ENCODE measurements at places on chromosomes 2 and 18. TPM values are rescaled to one million over a fixed set of nuclear protein-coding genes. Genes with fewer than 3 reads are reported as not detected.
A peak's percentile ranks its signal among the peaks of the same experiment; 100 is the strongest.

The MPHOSPH10 gene
- 52.1 TPM for total RNA-seq

DNA sequence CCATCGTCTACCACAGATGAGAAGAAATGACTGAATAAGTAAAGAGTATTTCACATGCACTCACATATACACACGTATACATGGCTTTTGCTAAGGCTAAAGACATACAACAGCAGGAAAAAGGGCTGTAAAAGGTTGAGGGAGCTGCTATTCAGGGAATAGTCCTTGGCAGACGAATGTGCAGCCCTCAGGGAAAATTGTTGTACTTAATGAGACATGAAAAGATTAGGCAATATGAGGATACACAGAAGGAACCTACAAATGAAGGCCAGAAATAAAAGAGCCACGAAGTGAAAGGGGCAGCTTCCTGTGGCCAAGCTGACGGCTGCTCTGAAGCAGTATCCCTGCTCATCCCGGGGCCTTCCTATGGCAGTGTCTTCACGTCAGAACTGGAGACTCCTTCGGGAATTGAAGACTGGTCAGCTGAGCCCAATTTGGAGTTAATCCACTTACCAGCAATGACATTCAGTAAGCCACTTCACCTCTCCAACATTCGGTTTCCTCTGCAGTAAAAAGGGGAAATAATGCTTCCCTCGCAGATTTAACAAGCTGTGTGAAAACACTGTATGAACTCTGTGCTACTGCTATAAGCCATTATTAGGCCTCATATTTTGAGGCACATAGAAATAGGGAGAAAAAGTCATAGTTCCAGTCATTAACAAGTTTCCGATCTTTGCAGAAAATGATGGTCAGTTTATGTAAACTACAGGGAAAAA lies 221.8 kb downstream of the STK39 start:
- no peak for DNase-seq

- DNase-seq: peak; percentile 42
Observed at GRCh38 chr2:117835990-117836760, 21.7 kb downstream of the DDX18 start.

GRCh38 chr2:96085541-96086355 lies 30.6 kb downstream of the ADRA2B start:
- no peak for DNase-seq

Measured in K562 (cell line).